Left renal pelvis (tissue), 4 donors: ENCODE measurements at places on chromosomes 2 and 18.

- no peak for DNase-seq
These were observed 43.0 kb downstream of the MEMO1 start for GRCh38 chr2:31967790-31968189.

- no peak for DNase-seq
These were observed 483.9 kb upstream of the CRIM1 start for GRCh38 chr2:35871672-35872071.

- DNase-seq: no peak
These were observed 11.3 kb upstream of the IAH1 start for GRCh38 chr2:9462886-9463697.

- DNase-seq: no peak
These were observed 182.7 kb downstream of the LAMA1 start for GRCh38 chr18:6934859-6935258.

DNA sequence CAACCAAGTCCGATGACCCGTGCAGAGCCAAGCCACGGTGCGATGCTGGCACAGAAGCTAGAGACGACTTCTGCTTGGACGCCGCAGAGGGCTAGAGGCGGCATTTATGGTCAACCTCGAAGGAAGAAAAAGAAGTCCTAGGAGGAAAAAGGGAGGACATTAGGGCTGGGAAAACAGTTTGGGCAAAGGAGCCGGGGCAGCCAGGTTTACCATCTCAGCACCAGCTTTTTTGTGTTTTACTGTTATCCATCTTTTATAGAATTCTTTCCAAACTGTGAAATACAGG lies 643 bp upstream of the DTNB start:
- DNase-seq: no peak

- no peak for DNase-seq
These were observed 1209.3 kb upstream of the CHAC2 start for GRCh38 chr2:52558265-52558664.

DNA sequence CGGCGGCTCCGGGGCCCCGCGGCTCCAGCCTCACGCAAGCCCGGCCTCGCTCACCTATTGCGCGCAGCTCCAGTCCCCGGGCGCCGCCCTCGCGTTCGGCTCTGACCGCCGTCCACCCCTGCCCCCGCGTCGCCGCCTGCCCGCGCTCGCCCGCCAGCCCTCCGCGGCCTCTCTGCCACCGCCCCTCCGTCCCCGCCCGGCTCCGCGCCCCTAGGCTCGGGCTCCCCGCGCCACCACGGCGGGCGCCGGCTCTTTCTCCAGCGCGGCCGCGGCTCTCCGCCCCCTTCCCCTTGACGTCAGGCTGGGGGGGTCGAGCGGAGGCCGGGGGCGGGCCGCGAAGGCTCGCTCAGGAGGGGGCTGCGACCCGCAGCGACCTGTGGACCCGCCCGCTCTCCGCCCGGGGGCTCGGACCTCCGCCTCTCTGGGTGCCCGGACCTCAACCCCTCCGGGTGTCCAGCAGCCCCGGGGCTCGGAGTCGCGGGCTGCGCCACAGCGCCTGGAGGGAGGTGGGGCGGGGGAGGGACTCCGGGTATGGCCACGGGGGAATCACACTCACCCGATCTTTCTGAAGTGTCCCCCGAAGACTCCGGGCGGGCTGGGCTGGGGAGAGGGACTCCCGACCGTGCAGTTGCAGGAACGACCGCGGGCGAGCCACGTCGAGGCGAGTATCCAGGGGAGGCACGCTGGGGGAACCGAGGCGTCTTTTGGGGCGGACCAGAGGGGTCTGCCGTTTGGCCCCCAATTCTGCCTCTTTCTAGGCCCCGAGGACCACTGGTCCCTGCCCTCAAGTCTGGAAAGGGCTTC lies at the start of gene SEMA4C:
SEMA4C (minus strand) TSS at position 259 of the 804 bp plus-strand sequence. CDS start 2,194 bp downstream, outside the sequence.
- DNase-seq: no peak

DNA sequence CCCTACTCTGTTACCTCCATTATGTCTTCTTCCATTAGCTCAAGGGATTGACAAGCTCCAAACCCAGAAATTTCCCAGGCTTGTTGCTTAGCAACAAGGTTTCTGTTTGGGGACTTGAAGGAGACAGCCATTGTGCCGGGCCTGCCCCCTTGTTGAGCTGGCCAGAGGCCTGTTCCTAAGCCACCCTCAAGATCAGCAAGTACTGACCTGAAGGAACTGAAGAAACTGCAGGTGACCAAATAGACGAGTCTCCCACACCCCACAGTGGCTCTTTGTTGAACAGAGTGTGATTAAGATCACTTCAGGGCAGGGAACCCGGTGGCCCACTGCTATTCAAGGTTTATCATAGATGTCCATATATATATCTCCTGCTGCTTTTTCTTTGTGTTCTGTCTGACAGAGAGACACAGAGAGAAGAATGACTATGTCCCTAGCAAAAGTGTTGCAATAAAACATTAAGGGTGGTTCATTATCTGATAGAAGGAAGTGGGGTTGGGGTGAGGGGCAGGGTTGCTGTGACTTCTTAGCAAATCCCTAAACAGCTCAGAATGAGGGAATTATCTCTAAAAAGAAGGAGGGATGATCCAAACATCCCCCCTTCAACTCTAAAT lies 69.2 kb downstream of the RNF144A start:
- DNase-seq: no peak

GRCh38 chr2:120365236-120365793 lies 19.4 kb downstream of the INHBB start:
- no peak for DNase-seq

GRCh38 chr2:128543036-128543435 lies 224.4 kb upstream of the HS6ST1 start:
- DNase-seq: no peak

GRCh38 chr18:79846936-79847557 lies 49.3 kb downstream of the KCNG2 start:
- DNase-seq: no peak

GRCh38 chr2:43345391-43345813 lies 119.0 kb upstream of the ZFP36L2 start:
- DNase-seq: no peak

DNA sequence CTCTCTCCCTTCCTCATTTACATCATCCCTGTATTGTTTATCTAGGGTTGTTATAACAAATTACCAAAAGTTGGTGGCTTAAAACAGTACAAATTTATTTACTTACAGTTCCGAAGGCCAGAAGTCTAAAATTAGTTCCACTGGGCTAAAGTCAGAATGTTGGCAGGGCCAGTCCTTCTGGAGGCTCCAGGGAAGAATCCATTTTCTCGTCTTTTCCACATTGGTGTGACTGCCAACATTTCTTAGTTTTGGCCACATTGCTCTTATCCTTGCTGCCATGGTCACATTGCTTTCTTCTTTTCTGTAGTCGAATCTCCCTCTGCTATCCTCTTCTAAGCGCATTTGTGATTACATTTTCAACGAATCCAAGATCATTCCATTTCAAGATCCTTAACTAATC lies 34.7 kb downstream of the ICOS start:
- no peak for DNase-seq

GRCh38 chr2:172775319-172775718 lies 39.7 kb downstream of the RAPGEF4 start:
- no peak for DNase-seq

DNA sequence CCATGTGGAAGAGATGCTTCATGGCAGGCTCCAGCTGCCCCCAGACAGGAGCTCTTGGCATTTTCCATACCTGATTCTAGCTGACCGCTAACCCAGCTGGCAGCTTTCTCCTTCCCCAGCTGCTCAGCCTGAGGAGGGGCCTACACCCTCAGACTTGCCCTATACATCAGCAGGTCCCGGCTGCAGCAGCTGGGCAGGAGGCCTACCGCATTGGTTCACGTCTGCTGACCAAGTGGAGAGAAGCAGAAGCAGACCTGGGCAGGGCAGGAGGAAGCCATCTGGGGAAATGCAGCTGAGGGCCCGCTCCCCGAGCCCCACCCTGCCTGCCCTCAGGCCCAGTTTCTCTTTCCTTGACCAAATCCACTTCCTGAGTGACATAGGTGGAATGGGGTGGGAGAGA lies 50.7 kb downstream of the LBH start:
- no peak for DNase-seq

GRCh38 chr2:10171006-10171800 lies 48.7 kb downstream of the RRM2 start:
- no peak for DNase-seq
